Activated CD4-positive, alpha-beta T cell treated with anti-CD3 and anti-CD28 coated beads, Interleukin-2, amount 50 U/mL, for 16 hours (primary cell): ENCODE measurements at places on chromosomes 16 and 17.

DNA sequence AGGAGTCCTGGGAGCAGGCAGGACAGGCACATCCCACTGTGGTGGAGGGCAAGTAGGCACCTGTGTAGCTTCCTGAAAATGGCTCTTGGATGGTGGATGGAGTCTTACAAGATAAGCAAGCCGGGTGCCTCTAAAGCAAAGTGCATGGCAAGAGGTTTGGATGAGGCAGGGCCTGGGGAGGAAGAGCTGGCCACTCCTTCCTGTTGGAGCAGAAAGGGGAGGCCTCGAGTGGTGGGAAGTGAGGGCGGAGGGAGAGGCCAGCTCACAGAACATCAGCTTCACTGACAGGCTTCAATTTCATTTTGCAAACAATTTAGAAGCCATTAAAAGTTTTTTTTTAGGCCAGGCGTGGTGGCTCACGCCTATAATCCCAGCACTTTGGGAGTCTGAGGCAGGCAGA is 31.0 kb downstream of the CD300A start:
- no peak for DNase-seq

- no peak for DNase-seq
Measured at GRCh38 chr16:17949141-17949981, 387.2 kb downstream of the NPIPA8 start.

DNA sequence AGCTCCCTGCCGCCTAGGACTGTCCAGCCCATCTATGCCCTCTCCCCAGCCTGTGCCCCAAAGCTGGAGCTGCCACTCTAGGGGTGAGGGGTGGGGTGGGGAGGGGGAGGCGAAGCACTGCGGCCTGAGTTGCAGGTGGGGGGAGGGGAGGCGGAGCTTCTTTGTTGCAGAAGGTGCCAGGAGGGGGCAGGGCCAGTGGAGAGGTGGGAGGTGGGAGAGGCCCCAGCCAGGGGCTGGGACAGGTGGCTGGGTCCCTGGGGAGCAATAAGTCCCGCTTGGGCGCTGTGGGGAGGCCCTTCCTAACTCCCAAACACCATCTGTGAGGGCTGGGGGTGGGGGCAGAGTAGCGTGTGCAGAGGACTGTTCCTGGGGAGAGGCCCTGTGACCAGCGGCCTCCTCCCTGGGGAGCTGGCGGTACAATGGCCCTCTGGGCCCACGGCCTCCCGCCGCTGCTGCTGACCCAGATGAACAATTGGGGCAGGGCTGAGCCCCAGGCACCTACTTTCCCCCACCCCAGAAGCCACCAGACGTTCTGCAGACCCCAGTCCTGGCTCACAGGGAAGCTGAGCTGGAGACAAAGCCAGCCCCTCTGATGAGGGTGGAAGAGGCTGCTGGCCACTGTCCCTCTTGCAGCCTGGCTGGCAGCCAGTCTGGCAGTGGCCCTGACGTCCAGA is 2.2 kb upstream of the NTN3 start:
- no peak for DNase-seq

DNA sequence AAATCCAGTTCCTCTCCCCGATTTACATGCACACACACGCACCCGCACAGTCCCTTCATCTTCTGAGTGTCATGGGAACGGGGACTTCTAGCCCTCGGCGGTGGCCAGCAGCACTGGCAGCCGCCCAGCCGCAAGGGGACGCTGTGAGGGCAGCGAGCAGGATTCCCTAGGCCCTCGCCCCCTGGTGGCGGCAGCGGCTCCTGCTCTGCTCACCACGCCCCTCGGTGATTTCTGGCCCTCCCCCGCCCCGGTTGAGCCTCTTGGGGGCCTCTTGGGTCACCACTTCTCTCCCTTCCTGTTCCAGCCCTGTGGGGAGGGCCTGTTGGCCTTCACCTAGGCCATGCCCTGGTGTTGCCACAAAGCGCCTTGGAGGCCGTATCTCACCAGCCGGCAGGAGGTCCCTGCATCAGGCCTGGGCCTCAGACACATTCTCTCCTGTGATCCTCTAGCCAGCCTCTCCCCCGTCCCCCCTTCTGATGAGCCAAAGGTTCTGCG is 75.2 kb upstream of the KSR1 start:
- DNase-seq = peak; percentile 79

- DNase-seq = no peak
Measured at GRCh38 chr17:47967607-47968252, 3.2 kb upstream of the CDK5RAP3 start.

DNA sequence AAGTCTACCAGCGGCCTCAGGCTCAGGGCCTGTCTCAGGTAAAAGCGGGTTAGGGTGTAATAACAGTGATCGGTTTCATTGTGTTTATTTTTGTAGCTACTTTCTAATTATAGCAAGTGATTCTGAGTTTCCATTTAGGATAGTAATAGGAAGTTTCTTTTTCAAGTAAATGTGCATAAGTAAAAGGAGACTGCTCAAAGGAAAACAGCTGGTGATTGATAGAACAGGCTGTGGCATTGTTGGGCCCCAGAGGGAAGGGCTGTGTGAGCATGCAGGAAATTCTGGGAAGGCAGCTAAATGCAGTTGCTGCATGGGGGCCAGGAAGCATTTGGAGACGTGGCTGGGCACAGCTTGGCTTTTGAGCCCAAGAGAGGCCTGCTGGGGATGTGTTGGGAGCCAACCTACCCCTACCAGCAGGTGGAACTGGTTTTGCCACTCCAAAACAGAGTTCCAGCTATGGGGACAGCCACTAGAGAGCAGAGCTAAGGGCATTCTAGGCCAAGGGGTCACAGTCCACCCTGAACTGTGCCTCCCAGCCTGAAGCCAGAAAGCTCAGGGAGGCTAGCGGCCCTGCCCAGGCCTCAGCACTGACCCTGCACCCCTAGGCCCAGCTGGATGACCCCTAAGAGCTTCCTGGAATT is 12.6 kb downstream of the SNX20 start:
- DNase-seq = no peak
